ENCODE measurements at places on chromosomes 6 and 20.

DNA sequence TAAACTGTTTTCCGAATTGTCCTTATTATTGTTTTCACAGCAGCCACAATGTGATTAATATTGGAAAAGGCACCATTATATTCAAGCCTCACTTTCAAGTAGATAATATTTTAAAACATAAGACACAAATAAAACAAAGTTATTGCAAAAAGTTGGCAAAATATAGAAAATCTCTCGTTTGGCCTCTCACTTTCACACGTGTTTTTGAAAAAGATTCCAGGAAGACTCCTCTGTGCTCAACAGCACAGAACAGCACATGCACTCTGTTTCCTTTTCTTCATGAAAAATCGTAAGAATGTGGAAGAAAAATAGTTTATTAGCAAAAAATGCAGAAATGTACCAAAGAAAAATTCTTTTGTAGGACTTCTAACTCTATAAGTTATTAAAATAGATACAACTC, 46.7 kb downstream of the PRKN start:
- no peaks in the 10 kb centered on the region for H3K36me3 ChIP-seq
- H3K27ac ChIP-seq = no peak overlapping the region
- no peaks in the 10 kb centered on the region for H3K27me3 ChIP-seq
- DNase-seq = no peak
- no peak overlapping the region for H3K4me3 ChIP-seq

GRCh38 chr20:32024683-32025295, 14.6 kb downstream of the CCM2L start:
- H3K36me3 ChIP-seq = no peaks in the 10 kb centered on the region
- DNase-seq = no peak
- peaks cover 6% of the 10 kb centered on the region for H3K4me1 ChIP-seq
- H3K27ac ChIP-seq = no peak overlapping the region
- H3K27me3 ChIP-seq = no peaks in the 10 kb centered on the region
- no peak overlapping the region for H3K4me3 ChIP-seq

DNA sequence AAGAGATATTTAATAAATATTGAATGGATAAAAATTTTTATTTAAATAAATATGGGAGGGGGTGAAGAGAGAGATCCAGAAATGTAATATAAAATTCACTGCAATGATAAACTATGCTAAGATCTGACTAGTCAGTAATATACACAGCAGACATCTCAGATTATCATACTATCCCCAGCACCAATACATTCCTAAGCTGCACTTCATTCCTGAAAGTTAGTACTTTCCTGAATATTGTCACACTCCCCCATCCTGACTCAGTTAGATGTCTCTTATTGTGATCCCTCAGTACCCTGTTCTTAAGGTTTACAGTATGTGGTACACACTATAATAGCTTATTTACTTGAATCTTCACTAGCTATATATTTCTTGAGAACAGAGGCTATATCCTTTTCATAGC, 88.3 kb upstream of the KCNQ5 start:
- H3K36me3 ChIP-seq = no peaks in the 10 kb centered on the region
- no peak overlapping the region for H3K4me3 ChIP-seq
- H3K27me3 ChIP-seq = no peaks in the 10 kb centered on the region
- no peak overlapping the region for H3K27ac ChIP-seq

- H3K27me3 ChIP-seq = no peaks in the 10 kb centered on the region
- no peaks in the 10 kb centered on the region for H3K36me3 ChIP-seq
- H3K4me3 ChIP-seq = no peak overlapping the region
- peaks cover 18% of the 10 kb centered on the region for H3K4me1 ChIP-seq
- no peak overlapping the region for H3K27ac ChIP-seq
Observed at GRCh38 chr20:17875106-17875980, 93.3 kb downstream of the SNX5 start.

- H3K27ac ChIP-seq = peak overlapping the region; percentile 55
- H3K27me3 ChIP-seq = no peaks in the 10 kb centered on the region
- no peaks in the 10 kb centered on the region for H3K36me3 ChIP-seq
- no peaks in the 10 kb centered on the region for H3K4me1 ChIP-seq
- peak overlapping the region; percentile 4 for H3K4me3 ChIP-seq
- DNase-seq = no peak
Observed at GRCh38 chr6:140436023-140436811, 1061.8 kb upstream of the CITED2 start.

- no peak for DNase-seq
- H3K27me3 ChIP-seq = no peaks in the 10 kb centered on the region
- no peaks in the 10 kb centered on the region for H3K36me3 ChIP-seq
- no peak overlapping the region for H3K4me3 ChIP-seq
- H3K4me1 ChIP-seq = no peaks in the 10 kb centered on the region
Observed at GRCh38 chr6:16397623-16398022, 159.2 kb downstream of the GMPR start.

GRCh38 chr6:5087389-5087788, 2.2 kb downstream of the PPP1R3G start:
- H3K36me3 ChIP-seq = no peaks in the 10 kb centered on the region
- H3K4me3 ChIP-seq = no peak overlapping the region
- peaks cover 7% of the 10 kb centered on the region for H3K4me1 ChIP-seq
- peak; percentile 50 for DNase-seq

GRCh38 chr20:38585404-38586180, 4.6 kb downstream of the ADIG start:
- no peaks in the 10 kb centered on the region for H3K36me3 ChIP-seq
- no peak overlapping the region for H3K4me3 ChIP-seq
- H3K4me1 ChIP-seq = no peaks in the 10 kb centered on the region
- H3K27ac ChIP-seq = no peak overlapping the region
- no peaks in the 10 kb centered on the region for H3K27me3 ChIP-seq
- no peak for DNase-seq

DNA sequence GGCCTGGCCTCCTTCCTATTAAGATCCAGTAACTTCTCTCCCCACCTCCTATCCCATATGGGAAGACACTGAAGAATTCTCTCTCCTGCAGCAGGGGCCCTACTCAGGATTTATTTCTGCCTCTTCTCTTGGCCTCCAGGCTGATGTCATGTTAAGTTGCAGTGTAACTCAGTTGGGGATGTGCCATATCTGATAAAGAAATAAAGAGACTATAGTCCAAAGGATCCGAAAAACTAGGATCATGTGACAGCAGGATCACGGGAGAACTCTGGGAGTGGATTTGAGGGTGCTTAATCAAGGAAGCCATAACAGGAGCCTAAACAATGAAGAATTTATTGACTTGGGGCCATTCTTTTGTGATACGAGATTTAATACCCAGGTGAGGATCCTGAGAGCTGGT, 38.5 kb upstream of the TGM6 start:
- no peaks in the 10 kb centered on the region for H3K4me1 ChIP-seq
- H3K27ac ChIP-seq = no peak overlapping the region
- no peaks in the 10 kb centered on the region for H3K36me3 ChIP-seq
- no peak for DNase-seq

- H3K4me3 ChIP-seq = no peak overlapping the region
- no peaks in the 10 kb centered on the region for H3K27me3 ChIP-seq
- H3K36me3 ChIP-seq = peaks cover 48% of the 10 kb centered on the region
- no peaks in the 10 kb centered on the region for H3K4me1 ChIP-seq
- no peak overlapping the region for H3K27ac ChIP-seq
Observed at GRCh38 chr6:28090917-28091586, 10.7 kb downstream of the ZNF165 start.

DNA sequence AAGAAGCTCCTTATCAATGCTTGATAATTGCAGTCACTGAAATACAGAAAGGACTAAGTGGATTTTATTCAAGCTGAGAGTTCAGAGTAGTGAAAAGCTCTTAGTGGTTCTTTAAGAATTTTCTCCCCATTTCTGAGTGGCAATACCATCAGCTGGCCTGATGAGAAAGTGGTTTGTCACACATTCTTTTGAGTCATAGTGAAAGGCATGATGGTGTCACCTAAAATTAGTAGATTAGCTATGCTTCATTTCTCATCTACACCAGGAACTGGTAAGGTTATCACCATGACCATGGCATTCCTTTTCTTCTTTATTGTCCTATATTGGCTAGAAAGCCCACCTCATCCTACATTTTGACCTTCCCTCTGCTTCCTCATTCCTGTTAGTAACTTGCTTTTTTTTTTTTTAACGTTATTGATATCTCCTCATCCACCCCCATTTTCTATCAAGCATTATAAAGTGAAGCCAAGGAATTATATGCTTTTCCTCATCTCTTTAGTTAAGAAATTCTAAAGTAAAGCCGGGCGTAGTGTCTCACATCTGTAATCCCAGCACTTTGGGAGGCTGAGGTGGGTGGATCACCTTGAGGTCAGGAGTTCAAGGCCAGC, 67.4 kb upstream of the LOC128125822 start:
- no peak for DNase-seq
- H3K4me1 ChIP-seq = no peaks in the 10 kb centered on the region
- no peaks in the 10 kb centered on the region for H3K36me3 ChIP-seq

DNA sequence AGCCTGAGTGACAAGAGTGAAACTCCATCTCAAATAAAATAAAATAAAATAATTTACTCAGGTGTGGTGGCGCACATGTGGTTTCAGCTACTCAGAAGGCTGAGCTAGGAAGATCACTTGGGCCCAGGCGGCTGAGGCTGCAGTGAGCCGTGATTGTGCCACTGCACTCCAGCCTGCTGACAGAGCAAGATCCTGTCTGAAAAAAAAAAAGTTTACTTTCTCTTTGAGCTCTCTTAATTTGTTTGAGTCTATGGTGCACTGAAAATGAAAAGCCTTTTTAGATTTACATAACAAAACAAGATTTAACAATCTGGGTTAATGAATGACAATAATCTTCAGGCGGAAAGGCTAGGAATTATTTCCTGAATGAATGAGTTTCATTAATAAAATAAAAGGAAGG, 23.3 kb upstream of the NHSL1 start:
- H3K27ac ChIP-seq = no peak overlapping the region
- DNase-seq = no peak
- H3K4me3 ChIP-seq = no peak overlapping the region
- no peaks in the 10 kb centered on the region for H3K27me3 ChIP-seq
- no peaks in the 10 kb centered on the region for H3K36me3 ChIP-seq
- peaks cover 7% of the 10 kb centered on the region for H3K4me1 ChIP-seq

GRCh38 chr6:21598674-21599023, 5.1 kb downstream of the SOX4 start:
- peak overlapping the region; percentile 51 for H3K4me3 ChIP-seq
- H3K27ac ChIP-seq = peak overlapping the region; percentile 19
- H3K4me1 ChIP-seq = no peaks in the 10 kb centered on the region
- H3K36me3 ChIP-seq = no peaks in the 10 kb centered on the region
- DNase-seq = no peak

DNA sequence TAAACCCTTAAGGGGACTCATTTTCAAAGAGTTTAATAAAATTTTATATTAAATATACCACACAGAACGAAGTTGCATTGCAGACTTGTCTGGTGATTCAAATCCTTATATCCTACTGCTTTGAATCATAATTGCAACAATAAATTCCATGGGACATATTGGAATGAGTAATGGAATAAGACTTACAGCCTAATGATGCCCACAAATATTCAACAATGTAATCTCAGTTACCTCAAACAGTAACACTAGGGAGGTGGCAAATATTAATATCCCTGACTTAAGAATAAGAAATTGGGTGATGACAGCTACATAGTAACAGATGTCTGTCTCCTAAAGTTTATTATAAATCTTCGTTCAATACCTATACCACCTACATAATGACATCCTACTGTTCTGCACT, 52.6 kb downstream of the BMP5 start:
- no peaks in the 10 kb centered on the region for H3K4me1 ChIP-seq
- no peak for DNase-seq
- H3K27ac ChIP-seq = no peak overlapping the region
- H3K36me3 ChIP-seq = no peaks in the 10 kb centered on the region
- H3K27me3 ChIP-seq = no peaks in the 10 kb centered on the region

GRCh38 chr6:168122011-168122410, 43.0 kb upstream of the FRMD1 start:
- peaks cover 3% of the 10 kb centered on the region for H3K4me1 ChIP-seq
- DNase-seq = no peak
- no peaks in the 10 kb centered on the region for H3K36me3 ChIP-seq
- no peak overlapping the region for H3K4me3 ChIP-seq
- no peak overlapping the region for H3K27ac ChIP-seq
- no peaks in the 10 kb centered on the region for H3K27me3 ChIP-seq

DNA sequence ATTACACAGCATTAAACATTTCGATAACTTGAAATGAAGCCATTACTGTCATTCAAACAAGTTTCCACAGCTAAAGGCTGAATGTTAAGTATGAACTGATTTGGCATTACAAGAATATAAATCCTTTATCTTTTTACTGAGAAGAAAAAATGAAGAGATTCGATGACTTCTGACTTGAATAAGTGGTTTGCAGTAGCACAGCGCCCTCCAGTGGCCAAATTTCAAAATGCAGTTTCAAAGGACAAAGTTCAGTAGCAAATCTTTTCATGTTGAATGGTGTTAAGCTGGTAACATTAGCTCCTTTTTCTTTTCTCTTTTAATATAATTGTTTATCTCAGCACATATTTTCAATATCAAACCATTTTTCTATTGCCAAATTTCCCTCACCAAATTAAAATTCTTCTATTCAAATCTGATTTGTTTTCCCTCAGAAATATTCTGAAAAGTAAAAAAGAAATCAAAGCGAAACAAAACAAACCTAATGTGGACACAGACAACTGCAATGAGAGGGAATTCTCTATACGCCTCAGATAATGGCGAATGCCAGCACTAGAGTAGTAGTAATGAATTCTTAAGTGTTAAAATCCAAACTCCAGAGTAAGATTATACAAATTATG, 145.7 kb downstream of the BTBD9 start:
- H3K27ac ChIP-seq = no peak overlapping the region
- no peaks in the 10 kb centered on the region for H3K27me3 ChIP-seq
- peak; percentile 57 for DNase-seq
- H3K36me3 ChIP-seq = no peaks in the 10 kb centered on the region
- no peaks in the 10 kb centered on the region for H3K4me1 ChIP-seq

DNA sequence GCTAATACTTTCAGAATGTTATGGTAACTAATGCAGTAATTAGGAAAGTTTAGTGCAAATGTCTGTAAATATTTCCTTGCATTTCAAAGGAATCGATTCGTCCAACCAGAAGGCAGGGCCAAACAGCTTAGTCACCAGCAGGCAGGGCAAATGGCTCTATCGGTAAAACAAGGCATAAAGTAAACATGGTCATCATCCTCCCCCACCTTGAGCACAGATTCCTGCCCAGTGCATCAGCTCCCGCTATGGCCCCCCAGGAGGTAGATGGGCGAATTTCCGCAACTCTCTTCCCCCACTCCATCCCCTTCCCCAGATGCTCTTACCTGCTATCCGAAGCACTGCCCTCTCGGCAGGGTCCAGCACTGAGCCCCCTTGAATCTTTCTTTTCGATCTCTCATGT, 103.8 kb upstream of the BEND6 start:
- peak overlapping the region; percentile 81 for H3K4me3 ChIP-seq
- DNase-seq = no peak
- no peaks in the 10 kb centered on the region for H3K36me3 ChIP-seq
- H3K27me3 ChIP-seq = no peaks in the 10 kb centered on the region
- no peak overlapping the region for H3K27ac ChIP-seq

- no peak overlapping the region for H3K4me3 ChIP-seq
- DNase-seq = no peak
- no peaks in the 10 kb centered on the region for H3K4me1 ChIP-seq
- H3K27me3 ChIP-seq = no peaks in the 10 kb centered on the region
- no peak overlapping the region for H3K27ac ChIP-seq
Observed at GRCh38 chr6:153523390-153523789, 392.3 kb upstream of the RGS17 start.

Data from H1 (cell line).